ENCODE measurements at places on chromosomes 2 and 18. TPM values are rescaled to one million over a fixed set of nuclear protein-coding genes. Genes with fewer than 3 reads are reported as not detected.

DNA sequence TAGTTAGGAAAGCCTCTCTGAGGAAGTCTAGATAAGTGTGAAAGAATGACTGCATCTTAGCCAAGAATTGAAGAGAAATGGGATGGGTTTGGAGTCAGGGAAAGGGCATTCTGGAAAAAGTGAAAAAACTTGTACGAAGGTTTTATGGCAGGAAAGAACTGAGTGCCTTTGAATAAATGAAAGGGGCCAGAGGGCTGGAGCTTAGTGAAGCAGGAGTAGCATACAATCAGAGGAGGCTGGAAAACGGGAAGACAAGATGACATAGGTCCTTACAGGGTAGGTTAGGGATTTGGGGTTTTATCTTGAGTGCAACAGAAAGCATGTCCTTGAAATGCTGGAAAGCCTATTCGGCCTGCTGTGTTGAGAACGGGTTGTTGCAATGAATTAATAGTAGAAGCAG is 152.6 kb upstream of the RND3 start:
- H3K4me1 ChIP-seq: no peaks in the 10 kb centered on the region
- H3K27me3 ChIP-seq: no peaks in the 10 kb centered on the region
- DNase-seq: no peak
- H3K36me3 ChIP-seq: no peaks in the 10 kb centered on the region
- no peak overlapping the region for H3K4me3 ChIP-seq

DNA sequence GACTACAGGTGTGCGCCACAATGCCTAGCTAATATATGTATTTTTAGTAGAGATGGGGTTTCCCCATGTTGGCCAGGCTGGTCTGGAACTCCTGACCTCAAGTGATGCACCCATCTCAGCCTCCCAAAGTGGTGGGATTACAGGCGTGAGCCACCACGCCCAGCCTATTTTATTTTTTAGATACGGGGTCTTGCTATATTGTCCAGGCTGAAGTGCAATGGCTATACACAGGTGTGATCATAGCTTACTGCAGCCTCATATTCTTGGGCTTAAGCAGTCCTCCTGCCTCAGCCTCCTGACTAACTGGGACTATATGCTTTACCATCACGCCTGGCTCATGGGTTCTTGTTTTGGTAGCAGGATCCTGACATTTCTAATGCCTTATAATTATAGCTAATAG is 42.4 kb downstream of the BIRC6 start:
- no peaks in the 10 kb centered on the region for H3K27me3 ChIP-seq
- H3K4me3 ChIP-seq: no peak overlapping the region
- H3K36me3 ChIP-seq: peaks cover 6% of the 10 kb centered on the region
- peaks cover 5% of the 10 kb centered on the region for H3K4me1 ChIP-seq
- DNase-seq: no peak

ABCA12 gene
- total RNA-seq: not detected

DYNAP gene
- total RNA-seq: not detected

REG3A gene
- not detected for total RNA-seq

- peak; percentile 91 for DNase-seq
- peak overlapping the region; percentile 99 for H3K27ac ChIP-seq
- H3K27me3 ChIP-seq: no peaks in the 10 kb centered on the region
- H3K36me3 ChIP-seq: peaks cover 3% of the 10 kb centered on the region
Measured at GRCh38 chr18:44725300-44726058, 44.8 kb downstream of the SETBP1 start.

DNA sequence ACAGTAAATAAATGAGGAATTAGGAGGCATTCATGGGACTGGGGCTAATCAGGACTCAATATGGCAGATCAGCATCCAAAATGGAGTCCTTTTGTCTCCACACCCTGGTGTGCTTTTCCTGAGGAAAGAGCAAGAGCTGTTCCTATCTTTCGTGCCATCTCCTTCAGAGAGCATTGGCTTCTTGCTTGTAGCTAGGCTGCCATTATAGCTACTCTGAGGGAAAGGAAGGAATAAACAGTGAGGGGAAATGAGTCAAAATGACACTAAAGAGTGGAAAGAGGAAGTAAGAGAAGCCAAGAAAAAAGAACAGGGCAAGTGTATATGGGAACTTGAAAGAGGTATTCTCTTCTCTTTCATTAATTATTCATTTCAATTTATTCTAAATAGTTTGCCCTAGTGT is 8.4 kb upstream of the NMI start:
- DNase-seq: no peak
- H3K27ac ChIP-seq: peak overlapping the region; percentile 51
- H3K36me3 ChIP-seq: no peaks in the 10 kb centered on the region

- no peaks in the 10 kb centered on the region for H3K36me3 ChIP-seq
- no peak overlapping the region for H3K4me3 ChIP-seq
- H3K27ac ChIP-seq: no peak overlapping the region
- H3K27me3 ChIP-seq: no peaks in the 10 kb centered on the region
- no peak for DNase-seq
- H3K4me1 ChIP-seq: no peaks in the 10 kb centered on the region
Measured at GRCh38 chr2:118689874-118690273, 157.6 kb downstream of the EN1 start.

- no peak overlapping the region for H3K27ac ChIP-seq
- no peaks in the 10 kb centered on the region for H3K36me3 ChIP-seq
Measured at GRCh38 chr2:174235680-174236079, 12.7 kb downstream of the OLA1 start.

DNA sequence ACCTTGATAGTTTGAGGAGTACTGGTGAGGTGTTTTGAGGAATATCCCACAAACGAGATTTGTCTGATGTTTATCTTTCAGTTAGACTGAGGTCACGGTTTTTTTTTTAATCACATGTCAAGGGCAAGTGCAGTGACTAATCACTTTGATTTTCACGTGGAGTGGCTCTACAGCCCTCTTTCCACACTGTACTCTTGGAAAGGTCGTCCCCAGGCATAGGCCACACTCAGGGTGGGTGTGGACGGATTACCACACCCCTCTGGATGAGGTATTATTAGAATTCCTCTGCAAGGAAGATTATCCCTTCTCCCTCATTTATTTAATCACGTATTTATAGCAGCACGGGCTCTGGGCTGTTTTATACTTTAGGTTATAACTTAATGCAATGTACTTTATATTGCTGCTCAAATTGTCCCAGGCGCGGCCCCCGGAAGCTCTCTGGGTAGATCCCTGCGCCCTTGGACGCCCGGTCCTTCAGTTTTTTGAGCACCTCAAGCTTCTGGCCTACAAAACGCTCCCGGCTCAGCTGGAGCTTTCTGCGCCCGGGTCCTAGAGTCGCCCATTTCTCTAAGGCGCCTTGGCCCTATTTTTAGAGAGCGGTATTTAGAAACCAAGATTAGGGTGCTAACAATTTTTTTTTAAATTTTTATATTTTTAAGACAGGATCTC is 515 bp upstream of the PLEKHB2 start:
- peaks cover 32% of the 10 kb centered on the region for H3K4me1 ChIP-seq
- peak overlapping the region; percentile 97 for H3K4me3 ChIP-seq
- no peaks in the 10 kb centered on the region for H3K27me3 ChIP-seq
- peak overlapping the region; percentile 93 for H3K27ac ChIP-seq
- H3K36me3 ChIP-seq: peaks cover 7% of the 10 kb centered on the region
- peak; percentile 61 for DNase-seq

- no peak overlapping the region for H3K4me3 ChIP-seq
- peaks cover 3% of the 10 kb centered on the region for H3K4me1 ChIP-seq
- no peaks in the 10 kb centered on the region for H3K36me3 ChIP-seq
- no peak for DNase-seq
- H3K27me3 ChIP-seq: no peaks in the 10 kb centered on the region
Measured at GRCh38 chr2:177273408-177273807, 8.9 kb upstream of the NFE2L2 start.

GRCh38 chr18:39627936-39628335 is 2062.3 kb upstream of the CELF4 start:
- no peak overlapping the region for H3K27ac ChIP-seq
- no peaks in the 10 kb centered on the region for H3K36me3 ChIP-seq
- no peaks in the 10 kb centered on the region for H3K27me3 ChIP-seq
- no peak for DNase-seq

- H3K4me3 ChIP-seq: no peak overlapping the region
- no peak overlapping the region for H3K27ac ChIP-seq
- no peaks in the 10 kb centered on the region for H3K36me3 ChIP-seq
- DNase-seq: no peak
Measured at GRCh38 chr2:218003981-218004419, 1.2 kb upstream of the TNS1 start.

DNA sequence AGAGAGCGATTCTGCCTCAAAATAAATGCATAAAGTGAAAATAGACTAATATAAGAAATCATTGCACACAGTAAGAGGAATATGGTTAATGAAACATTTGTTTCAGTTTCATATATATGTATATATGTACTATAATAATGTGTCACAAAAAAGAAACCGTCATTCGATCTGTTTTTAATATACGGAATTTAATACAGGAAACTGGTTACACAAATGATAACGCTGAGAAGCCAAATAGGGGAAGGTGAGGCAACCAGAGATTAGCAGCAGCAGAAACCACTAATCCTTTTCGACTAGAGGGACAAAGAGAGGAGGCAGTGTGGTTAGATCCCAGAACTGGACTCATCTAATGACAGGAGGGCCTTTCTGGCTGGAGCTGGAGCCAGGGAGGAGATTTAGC is 64.2 kb upstream of the GREB1L start:
- H3K4me3 ChIP-seq: no peak overlapping the region
- DNase-seq: no peak
- H3K27ac ChIP-seq: no peak overlapping the region
- peaks cover 5% of the 10 kb centered on the region for H3K27me3 ChIP-seq
- no peaks in the 10 kb centered on the region for H3K4me1 ChIP-seq
- no peaks in the 10 kb centered on the region for H3K36me3 ChIP-seq

GRCh38 chr2:232273903-232274643 is 104.5 kb upstream of the ALPP start:
- no peak for DNase-seq
- no peaks in the 10 kb centered on the region for H3K27me3 ChIP-seq
- no peaks in the 10 kb centered on the region for H3K4me1 ChIP-seq
- peaks cover 6% of the 10 kb centered on the region for H3K36me3 ChIP-seq
- H3K27ac ChIP-seq: no peak overlapping the region

DNA sequence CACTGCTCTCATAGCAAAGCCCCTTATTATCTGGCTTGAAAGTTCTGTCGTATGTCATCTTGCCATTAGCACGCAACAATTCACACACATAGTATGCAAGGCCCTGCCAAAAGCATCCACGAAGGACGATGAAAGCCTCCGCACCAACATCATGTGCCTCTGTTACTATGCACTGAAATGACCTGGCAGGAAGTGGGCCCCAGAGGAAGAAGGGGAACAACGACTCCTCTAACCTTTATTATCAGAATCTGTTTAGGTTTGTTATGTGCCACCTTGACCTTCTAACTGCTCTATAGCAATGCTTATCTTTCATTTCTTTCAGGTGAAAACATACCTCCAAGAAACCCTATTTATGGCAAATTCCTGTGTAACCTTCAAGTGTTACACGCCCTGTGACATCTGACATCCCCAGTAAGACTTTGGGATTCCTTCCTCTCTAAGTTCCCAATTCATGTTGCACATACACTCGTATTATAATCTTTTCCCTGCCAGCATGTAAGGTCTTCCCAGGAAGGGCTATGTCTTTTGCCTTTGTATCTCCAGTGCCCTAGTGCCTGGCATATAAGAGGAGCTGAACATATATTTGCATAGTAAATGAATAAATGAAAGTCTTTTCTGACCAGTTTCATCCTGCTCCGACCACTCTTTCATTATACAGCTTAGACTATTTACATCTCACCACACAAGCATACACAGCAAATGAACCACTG is 7.0 kb upstream of the NDUFV2 start:
- DNase-seq: no peak
- no peaks in the 10 kb centered on the region for H3K27me3 ChIP-seq
- peaks cover 48% of the 10 kb centered on the region for H3K4me1 ChIP-seq
- H3K4me3 ChIP-seq: peak overlapping the region; percentile 71
- no peaks in the 10 kb centered on the region for H3K36me3 ChIP-seq

ITPRIPL1 gene
- total RNA-seq: 48.2 TPM

GRCh38 chr2:138572318-138572717 is 70.7 kb downstream of the SPOPL start:
- no peaks in the 10 kb centered on the region for H3K27me3 ChIP-seq
- H3K4me1 ChIP-seq: no peaks in the 10 kb centered on the region
- no peak overlapping the region for H3K27ac ChIP-seq
- no peak overlapping the region for H3K4me3 ChIP-seq
- peaks cover 17% of the 10 kb centered on the region for H3K36me3 ChIP-seq

SERPINB11 gene
- total RNA-seq: not detected
